ENCODE measurements at places on chromosomes 3 and 15.

- peak; percentile 83 for DNase-seq
These were observed 26.5 kb downstream of the CFAP161 start for GRCh38 chr15:81160312-81161159.

- no peak for DNase-seq
These were observed 381.0 kb downstream of the SOX2 start for GRCh38 chr3:182092662-182093262.

DNA sequence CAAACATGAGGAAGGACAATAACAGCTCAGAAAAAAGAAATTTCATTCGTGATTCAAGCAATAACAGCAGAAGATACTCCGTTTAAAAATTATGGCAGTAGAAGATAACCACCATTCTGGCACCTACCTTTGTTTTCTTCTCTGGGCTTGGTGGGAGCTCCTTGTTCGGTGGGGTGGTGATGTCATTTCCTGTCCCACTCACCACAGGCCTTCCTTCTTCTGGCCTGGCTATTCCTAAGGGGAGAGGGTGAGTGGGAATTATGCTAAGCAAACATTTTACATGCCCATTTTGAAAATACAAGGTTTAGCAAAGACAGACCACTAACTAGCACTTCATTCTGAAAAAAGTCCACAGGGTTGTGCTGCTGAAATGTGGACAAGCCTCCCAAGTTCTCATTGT is 74.4 kb downstream of the DHX30 start:
- no peak for DNase-seq

DNA sequence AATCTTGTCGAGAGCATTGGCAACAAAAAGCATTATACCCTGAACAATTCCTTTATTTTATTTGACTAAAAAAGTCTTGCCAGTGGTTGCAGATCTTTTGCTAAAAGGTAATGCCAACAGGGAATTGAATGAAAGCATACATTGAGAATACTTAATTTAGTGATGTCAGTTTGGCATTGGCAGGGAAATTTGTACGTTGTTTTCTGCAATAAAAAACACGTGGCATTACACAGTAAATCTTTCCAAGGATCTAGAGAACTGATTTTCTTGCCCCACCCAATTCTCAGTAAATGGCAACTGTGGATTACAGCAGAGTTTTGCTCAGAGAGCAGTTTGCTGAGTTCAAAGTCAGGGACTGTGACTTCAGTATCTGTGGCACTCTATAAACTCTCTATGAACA is 38.3 kb upstream of the IGSF10 start:
- no peak for DNase-seq

GRCh38 chr3:165197481-165197800 is 1.3 kb upstream of the SLITRK3 start:
- no peak for DNase-seq
